Stimulated activated CD8-positive, alpha-beta memory T cell treated with anti-CD3 and anti-CD28 coated beads, Interleukin-2, amount 100 ng/mL, for 1 hour (primary cell): ENCODE measurements at places on chromosomes 2 and 18.

GRCh38 chr2:43292297-43292696 is 65.9 kb upstream of the ZFP36L2 start:
- no peak for DNase-seq

GRCh38 chr2:216643986-216644659 is 10.9 kb downstream of the IGFBP2 start:
- no peak for DNase-seq

DNA sequence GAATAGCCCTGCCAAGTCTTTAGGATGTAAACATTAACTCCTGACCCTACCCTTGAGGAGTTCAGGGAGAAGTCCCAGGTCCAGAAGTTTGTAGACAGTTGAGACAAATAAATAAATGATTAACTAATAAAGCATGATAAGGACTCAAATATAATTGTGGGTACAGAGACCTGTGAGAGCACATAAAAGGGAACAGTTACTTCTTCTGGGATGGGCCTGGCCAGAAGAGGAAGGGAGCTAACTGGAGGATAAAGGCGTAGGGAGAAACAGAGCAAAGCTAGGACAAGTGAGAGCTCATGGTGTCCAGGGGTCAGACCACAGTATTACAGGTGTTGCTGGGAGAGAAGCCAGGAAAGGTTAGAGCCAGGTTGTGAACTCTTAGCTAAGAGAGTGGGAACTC is 3.0 kb downstream of the LCLAT1 start:
- DNase-seq, result no peak

DNA sequence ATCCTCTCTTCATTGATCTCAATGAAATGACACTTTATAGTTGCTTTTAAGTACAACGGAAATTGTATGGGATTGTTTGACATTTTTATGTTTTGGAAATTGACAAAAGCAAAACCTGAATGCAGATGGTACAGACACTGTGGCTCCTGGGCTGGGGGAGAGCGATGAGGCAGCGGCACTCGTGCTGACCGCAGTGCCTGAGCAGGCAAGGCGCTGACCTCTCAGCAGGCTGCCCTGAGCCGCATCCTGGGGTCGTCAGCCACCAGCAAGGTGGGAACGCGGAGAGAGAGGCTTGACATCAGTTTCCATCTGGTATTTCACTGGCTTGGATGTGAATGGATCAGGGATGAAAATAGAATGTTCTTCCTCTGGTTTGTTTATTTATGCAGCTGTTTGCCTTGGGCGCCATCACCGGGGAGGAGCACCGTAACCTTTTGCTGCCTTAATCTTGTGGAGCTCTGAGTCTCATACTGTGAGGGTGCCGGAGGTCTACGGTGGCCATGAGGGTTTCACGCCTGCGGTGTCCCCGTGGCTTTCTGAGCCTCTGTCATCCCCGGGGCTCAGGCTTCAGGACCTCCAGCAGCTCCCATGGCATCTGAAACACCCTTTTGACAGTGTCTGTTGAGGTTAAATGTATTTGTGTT is 94.8 kb upstream of the TPO start:
- no peak for DNase-seq

DNA sequence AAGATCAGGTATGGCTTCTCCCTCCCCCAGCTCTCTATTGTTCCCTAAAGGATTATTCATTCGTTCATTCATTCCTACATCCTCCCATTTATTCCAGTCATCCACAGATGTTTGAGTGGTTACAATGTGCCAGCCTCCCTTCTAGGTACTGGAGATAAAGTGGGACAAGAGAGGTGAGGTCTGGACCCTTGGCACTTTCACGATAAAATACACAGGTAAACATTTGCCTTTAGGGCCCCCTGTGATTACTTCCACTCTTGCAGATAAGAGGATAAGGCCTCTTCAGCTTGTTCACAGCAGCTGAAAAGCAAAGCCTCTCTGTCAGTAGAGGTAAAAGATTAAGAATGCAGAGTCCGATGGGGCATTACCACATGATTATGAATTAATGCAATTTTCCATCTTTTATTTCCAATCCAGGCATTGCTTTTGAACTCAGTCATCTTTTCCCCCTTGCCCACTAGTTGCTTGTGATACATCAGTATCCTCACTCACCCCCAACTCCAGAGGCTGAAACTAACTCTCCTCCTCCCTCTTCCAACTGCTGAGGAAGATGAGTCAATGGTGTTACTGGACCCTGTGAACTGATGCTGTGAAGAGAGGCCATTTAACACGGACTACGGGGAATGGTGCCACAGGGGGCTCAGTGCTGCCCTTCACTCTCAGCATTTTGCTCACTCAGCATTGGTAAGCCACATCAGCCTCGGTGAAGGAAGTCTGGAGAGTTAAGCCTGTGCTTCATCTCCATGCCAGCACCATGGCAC is 1.1 kb upstream of the DPP4 start:
- no peak for DNase-seq

DNA sequence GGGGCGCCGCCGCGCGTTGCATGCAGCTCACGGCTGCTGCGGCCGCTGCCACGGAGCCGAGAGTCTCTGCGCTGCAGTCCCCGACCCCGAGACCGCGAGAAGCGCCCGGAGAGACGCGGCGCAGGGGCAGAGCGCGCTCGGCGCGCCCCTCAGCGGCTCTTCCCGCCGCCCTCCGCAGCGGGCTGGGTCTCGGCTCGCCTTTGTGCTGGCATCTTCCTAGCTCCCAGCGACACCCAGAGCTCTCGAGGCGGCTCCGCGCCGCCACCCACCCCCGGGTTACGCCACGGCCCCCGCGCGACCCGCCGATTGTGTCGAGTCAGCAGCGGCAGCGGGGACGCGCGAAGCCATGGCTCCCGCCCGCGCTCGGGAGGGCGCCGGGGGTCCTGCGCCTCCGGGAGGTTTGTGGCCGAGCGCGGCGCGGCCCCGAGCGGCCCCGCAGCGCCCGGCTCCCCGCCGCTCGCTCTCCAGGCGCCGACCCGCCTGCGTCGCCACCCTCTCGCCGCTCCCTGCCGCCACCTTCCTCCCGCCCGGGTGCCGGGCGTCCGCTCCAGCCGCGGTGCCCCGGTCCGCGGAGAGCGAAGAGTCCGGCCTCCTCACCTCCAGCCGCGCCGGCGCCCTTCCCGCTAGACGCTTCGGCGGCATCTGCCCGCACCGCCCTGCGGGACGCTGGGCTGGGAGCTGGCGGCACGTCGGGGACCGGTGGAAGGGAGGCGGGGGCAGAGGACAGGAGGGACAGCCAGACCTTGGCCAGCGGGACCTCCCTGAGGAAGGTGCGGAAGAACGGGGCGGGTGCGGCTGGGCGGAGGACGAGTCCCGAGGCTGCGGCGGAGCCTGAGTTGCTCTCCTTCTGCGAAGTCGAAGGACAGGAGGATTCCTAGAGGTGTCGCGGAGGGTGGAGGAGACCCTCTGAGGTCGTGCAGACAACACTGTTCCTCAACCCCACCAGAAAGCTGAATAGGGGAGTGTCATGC is 46.3 kb upstream of the CCDC150 start:
- DNase-seq, result no peak
